ENCODE measurements at places on chromosomes 7 and 10. TPM values are rescaled to one million over a fixed set of nuclear protein-coding genes. Genes with fewer than 3 reads are reported as not detected.

- DNase-seq = no peak
Observed at GRCh38 chr7:141366091-141366621, 185.1 kb upstream of the AGK start.

GRCh38 chr7:64102656-64103400 lies 57.6 kb downstream of the ZNF727 start:
- DNase-seq = no peak

PTPN12 gene
- total RNA-seq = 92.7 TPM

GRCh38 chr7:2445047-2445446 lies 31.2 kb downstream of the GRIFIN start:
- no peak for DNase-seq

- DNase-seq = no peak
Observed at GRCh38 chr10:75209086-75209920, 1.3 kb upstream of the VDAC2 start.

- no peak for DNase-seq
Observed at GRCh38 chr7:10083766-10084165, 889.9 kb upstream of the PHF14 start.

ITIH5 gene
- not detected for total RNA-seq

DNA sequence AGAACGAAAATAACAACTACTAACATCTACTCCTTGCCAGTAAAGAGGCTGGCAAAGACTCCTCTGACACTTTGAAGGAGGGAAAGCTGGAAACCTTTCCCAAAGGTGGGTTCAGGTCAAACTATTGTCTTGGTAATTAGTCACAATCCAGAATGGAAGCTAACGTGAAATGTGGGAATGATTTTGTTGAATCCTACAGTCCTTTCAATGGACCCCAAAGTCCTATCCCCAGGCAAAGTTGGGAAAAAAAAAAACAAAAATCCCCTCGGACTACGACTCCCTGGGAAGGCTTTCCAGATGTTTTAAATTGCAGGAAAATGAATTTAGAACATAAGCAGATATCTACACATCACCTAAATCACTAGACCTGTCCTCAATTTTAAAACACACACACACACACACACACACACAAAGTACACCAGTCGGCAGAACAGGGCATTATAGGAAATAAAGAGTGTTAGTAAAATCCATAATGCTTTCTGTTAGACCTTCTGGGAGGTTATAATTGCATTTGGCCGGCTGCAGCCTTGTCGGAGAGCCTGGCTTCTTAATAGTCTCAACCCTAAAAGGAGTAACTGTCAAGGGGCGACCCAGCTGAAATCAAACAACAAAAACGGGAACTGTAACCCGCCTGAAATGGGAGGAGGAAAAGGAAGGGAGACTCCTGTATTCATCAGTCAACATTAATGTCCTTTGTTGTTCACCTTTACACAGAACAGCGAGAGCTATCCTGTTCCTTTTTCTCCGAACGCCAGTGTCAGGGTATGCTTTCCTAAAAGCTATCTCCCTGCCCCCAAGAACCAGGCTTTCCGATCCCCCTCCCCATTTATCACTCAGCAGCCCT lies 1.5 kb downstream of the DOCK4 start:
- no peak for DNase-seq

DNA sequence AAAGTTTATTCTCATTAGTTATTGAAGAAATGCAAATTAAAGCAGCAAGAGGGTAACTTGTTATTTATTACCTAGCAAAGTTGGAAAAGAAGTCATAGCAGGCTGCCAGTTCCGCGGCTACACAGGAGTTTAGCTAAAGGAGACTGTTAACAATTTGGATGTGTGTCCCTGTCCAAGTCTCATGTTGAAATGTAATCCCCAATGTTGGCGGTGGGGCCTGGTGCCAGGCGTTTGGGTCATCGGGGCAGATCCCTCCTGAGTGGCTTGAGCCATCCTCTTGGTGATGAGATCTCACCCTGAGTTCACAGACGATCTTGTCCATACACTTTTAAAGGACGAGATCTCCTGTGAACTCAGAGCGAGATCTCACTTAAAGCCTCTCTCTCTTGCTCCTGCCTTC lies 608.3 kb downstream of the SH2D4B start:
- DNase-seq = no peak

GRCh38 chr7:3762146-3762831 lies 461.2 kb downstream of the SDK1 start:
- no peak for DNase-seq

GRCh38 chr7:73668886-73669230 lies 1.2 kb downstream of the VPS37D start:
- no peak for DNase-seq

GRCh38 chr10:59631882-59632807 lies 77.5 kb downstream of the SLC16A9 start:
- DNase-seq = no peak

GRCh38 chr7:91054374-91054773 lies 209.9 kb upstream of the FZD1 start:
- DNase-seq = no peak

KCND2 gene
- 0.03 TPM for total RNA-seq

DNA sequence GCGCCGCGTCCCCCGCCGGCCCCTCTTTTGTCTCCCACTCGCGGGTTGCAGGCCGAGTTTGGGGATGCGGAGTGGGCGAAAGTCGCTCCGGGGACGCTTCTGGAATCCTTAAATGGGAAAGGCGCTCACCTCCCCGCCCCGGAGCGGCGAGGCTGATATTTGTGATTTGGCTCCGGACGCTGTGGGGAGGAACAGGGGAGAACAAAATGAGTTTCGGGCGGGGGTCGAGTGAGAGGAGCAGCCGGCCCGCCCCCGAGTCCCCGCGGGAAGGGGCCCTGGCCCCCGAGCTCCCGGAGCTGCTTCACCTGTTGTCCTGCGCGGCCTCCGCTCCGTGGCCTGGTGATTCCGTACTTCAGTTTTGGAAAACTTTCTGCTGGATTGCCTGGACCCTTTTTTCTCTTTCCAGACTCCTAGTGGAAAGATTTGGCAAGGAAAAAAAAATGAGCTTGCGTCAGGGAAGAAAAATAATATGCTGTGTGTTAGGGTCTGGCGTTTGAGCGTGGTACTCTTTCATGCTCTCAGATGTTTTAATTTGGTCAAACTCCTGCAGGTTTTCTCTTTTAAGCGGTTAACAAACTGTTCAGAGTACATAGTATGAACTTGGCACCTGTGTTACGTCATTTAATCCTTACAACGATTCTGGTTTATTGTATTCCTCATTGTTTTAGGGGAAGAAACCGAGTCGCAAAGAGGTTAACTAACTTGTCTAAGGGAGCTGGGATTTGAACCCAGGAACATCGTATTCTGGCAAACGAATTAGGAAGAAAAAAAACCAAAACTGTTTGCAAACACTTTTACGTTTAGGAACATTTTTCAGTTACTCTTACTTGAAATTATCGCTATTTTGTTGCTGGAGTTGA lies 924 bp downstream of the BMPR1A start:
- peak; percentile 28 for DNase-seq

DNA sequence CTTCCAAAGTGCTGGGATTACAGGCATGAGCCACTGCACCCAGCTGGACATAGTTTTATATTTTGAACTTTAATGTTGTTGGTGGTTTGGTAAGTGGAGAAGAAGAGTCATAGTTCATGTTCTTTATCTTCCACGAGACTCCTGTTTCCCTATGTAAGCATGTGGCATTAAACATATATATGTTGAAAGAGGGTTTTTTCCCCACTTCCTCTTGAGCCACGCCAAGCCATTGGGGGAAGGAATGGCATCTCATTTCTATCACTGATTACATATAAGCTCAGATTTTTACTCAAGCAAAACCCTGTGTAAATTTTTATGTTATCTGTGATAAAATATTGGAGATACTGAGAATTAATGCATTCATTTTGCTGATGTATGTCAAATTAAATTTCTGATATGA lies 300.4 kb downstream of the PHF14 start:
- DNase-seq = no peak

- DNase-seq = no peak
Observed at GRCh38 chr10:132400547-132401151, 3.6 kb downstream of the PWWP2B start.

DNA sequence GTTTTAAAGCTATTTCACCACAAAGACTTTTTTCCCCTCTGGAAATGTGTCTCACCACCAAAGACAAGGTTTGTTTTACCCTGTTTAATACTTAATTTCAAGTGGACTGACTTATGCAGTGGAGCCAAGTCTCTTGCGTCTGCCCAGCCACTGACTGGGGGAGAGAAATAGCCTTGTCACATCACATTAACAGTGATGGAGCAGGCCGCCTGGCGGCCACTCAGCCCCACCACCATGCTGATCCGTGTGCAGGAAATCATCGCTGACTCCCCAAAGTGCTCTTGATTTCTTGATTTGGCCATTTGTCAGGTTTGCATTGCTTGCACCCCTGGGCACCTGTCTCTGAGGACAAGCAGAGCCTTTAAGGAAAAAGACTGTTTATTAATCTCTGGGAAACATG lies 334.1 kb downstream of the GLRX3 start:
- no peak for DNase-seq

DNA sequence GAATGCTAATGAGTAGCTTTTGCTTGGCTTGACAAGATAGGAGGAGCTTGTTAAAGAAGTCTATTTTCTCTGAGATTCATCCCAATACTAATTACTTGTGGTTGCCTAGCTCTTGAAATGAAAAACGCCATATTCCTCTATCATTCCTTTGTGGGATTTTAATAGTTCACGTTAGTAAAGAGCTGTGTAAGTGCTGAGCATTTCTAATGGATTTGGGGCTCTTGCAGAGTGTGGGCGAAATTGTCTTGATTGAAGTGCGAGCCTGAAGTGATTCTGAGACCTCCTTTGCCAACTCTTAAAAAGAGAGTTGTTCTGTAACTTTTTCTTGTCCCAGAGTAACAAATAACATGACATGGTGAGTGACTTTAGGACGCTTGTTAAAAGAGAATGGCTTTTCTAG lies 45.2 kb downstream of the EXOC4 start:
- no peak for DNase-seq

DNA sequence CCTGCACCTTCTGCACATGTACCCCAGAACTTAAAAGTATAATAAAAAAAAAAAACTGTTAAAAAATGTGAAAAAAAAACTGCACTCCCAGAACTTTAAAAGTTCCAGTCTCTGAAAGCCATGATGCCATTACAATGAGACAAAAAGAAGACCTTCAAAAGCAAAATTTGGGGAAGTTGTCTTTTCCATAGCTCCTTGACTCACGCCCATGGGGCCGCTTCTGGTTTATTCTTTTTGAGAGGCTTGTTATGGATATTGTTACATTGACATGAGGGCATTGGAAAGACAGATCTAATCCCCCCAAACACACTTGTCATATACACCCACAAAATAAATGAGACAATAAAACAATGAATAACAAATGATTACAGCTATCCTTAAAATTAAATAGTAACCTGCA lies 798 bp downstream of the BLNK start:
- DNase-seq = no peak

- no peak for DNase-seq
Observed at GRCh38 chr10:88243836-88244730, 339.0 kb downstream of the RNLS start.

DNA sequence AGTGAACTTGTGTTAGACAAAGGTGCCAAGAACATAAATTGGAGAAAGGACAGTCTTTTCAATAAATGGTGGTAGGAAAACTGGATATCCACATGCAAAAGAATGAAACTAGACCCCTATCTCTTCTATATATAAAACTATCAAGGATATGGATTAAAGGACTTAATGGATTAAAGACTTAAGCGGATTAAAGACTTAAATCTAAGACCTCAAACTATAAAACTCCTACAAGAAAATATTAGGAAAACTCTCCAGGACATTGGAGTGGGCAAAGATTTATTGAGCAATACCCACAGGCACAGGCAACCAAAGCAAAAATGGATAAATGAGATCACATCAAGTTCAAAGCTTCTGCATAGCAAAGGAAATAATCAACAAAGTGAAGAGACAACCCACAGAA lies 242.9 kb upstream of the MEOX2 start:
- DNase-seq = no peak

ADRB1 gene
- total RNA-seq = 2.4 TPM

GRCh38 chr10:74841265-74841973 lies 15.0 kb downstream of the KAT6B start:
- DNase-seq = no peak

ZNF716 gene
- total RNA-seq = not detected

- DNase-seq = no peak
Observed at GRCh38 chr7:124071843-124072242, 39.0 kb upstream of the TMEM229A start.

DNA sequence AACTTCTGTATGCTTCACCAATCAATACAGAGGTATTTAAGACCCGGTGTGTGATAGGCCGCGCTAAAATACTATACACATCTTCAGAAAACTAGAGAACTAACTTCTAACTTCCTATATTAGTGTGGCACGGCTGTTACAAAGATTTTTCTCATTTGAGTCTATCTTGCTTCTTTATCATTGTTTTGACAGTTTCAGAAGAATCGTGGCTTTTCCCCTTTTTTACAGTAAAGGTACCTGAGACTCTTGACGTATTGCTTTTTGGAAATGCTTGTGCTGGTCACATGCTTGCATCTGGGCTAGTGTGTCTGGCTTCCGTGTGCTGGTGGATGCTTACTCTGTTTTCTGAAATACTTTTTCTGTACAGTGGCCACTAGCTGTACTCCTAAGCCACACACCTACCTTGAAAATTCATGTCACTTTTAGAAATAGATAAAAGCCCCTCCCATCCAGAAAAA lies 12.7 kb downstream of the IKZF1 start:
- no peak for DNase-seq
